Articular chondrocyte of knee joint (primary cell): ENCODE measurements at places on chromosomes 12 and 14. TPM values are rescaled to one million over a fixed set of nuclear protein-coding genes. Genes with fewer than 3 reads are reported as not detected.

TDRD9 gene
- 2.7 and 4.6 TPM in 2 replicates for total RNA-seq

GRIP1 gene
- total RNA-seq = 0.26 and 0.32 TPM in 2 replicates

VSX2 gene
- total RNA-seq = not detected in 2 replicates

RXYLT1 gene
- total RNA-seq = 18.8 and 19.2 TPM in 2 replicates

KRT7 gene
- total RNA-seq = 14.2 and 24.8 TPM in 2 replicates

LDHB gene
- 478 and 488 TPM in 2 replicates for total RNA-seq

PPP4R4 gene
- total RNA-seq = 6.6 and 9.4 TPM in 2 replicates

LRRC43 gene
- total RNA-seq = 1.0 and 3.4 TPM in 2 replicates

PTCSC3 gene
- total RNA-seq = not detected in 2 replicates

APPL2 gene
- 78.7 and 87.2 TPM in 2 replicates for total RNA-seq

ETFBKMT gene
- total RNA-seq = 6.0 and 6.4 TPM in 2 replicates

PLCZ1 gene
- total RNA-seq = not detected in 2 replicates

SIX1 gene
- 63.4 and 95.4 TPM in 2 replicates for total RNA-seq

PLEKHD1 gene
- total RNA-seq = under 0.01 TPM in 2 replicates

RAB15 gene
- total RNA-seq = 5.5 and 6.0 TPM in 2 replicates

C12orf75 gene
- 94.3 and 98.7 TPM in 2 replicates for total RNA-seq

SERPINA10 gene
- not detected in 2 replicates for total RNA-seq

GPR162 gene
- total RNA-seq = 1.3 and 2.7 TPM in 2 replicates

EP400 gene
- total RNA-seq = 13.9 and 14.0 TPM in 2 replicates

KCNC2 gene
- total RNA-seq = not detected in 2 replicates

TESPA1 gene
- total RNA-seq = not detected in 2 replicates

DHRS4L2 gene
- total RNA-seq = 9.3 and 12.0 TPM in 2 replicates

CPNE6 gene
- total RNA-seq = under 0.01 TPM in 1 of 2 replicates, not detected in the other

KRT80 gene
- 0.52 and 0.97 TPM in 2 replicates for total RNA-seq

MLF2 gene
- 105 and 112 TPM in 2 replicates for total RNA-seq

AQP2 gene
- not detected in 2 replicates for total RNA-seq

GZMB gene
- total RNA-seq = not detected in 2 replicates

CCDC92 gene
- 21.0 and 22.7 TPM in 2 replicates for total RNA-seq

CBLN3 gene
- total RNA-seq = 6.1 and 7.5 TPM in 2 replicates

HHIPL1 gene
- total RNA-seq = 13.1 and 17.1 TPM in 2 replicates

GSC gene
- 7.7 and 12.0 TPM in 2 replicates for total RNA-seq

LRRC10 gene
- not detected in 2 replicates for total RNA-seq

ZNF268 gene
- total RNA-seq = 28.6 and 29.7 TPM in 2 replicates

DDX47 gene
- 68.1 and 79.7 TPM in 2 replicates for total RNA-seq

RAD9B gene
- total RNA-seq = 1.3 and 1.4 TPM in 2 replicates

KCNH5 gene
- not detected in 2 replicates for total RNA-seq

KRT73 gene
- total RNA-seq = not detected in 2 replicates

OAS2 gene
- total RNA-seq = 7.8 and 8.4 TPM in 2 replicates

GYS2 gene
- not detected in 2 replicates for total RNA-seq

CLEC2A gene
- not detected in 2 replicates for total RNA-seq

GPR33 gene
- not detected in 2 replicates for total RNA-seq

MYBPC1 gene
- total RNA-seq = not detected in 2 replicates

GPD1 gene
- 0.11 and 0.13 TPM in 2 replicates for total RNA-seq

ZNF705A gene
- total RNA-seq = not detected in 2 replicates

TMEM132C gene
- not detected in 2 replicates for total RNA-seq

SNX6 gene
- total RNA-seq = 202 and 250 TPM in 2 replicates

ADCY4 gene
- total RNA-seq = 99.4 and 106 TPM in 2 replicates

SSTR1 gene
- total RNA-seq = not detected in 2 replicates

ABHD12B gene
- total RNA-seq = not detected in 2 replicates

TTC7B gene
- total RNA-seq = 20.9 and 21.8 TPM in 2 replicates
